Gastrocnemius medialis (tissue), 4 donors: ENCODE measurements at places on chromosomes 7 and 10.
A peak's percentile ranks its signal among the peaks of the same experiment; 100 is the strongest.

GRCh38 chr10:95395947-95396449 is 105.2 kb upstream of the PDLIM1 start:
- DNase-seq, result peak; percentile 41

- DNase-seq, result no peak
Measured at GRCh38 chr7:19249281-19249680, 104.1 kb upstream of the FERD3L start.

- DNase-seq, result no peak
Measured at GRCh38 chr10:2986391-2986801, 81.0 kb upstream of the PFKP start.

- DNase-seq, result no peak
Measured at GRCh38 chr10:130387936-130388580, 251.9 kb downstream of the GLRX3 start.

GRCh38 chr7:70298780-70299471 is 700.7 kb downstream of the AUTS2 start:
- no peak for DNase-seq

GRCh38 chr7:68399991-68400590 is 1198.2 kb upstream of the AUTS2 start:
- DNase-seq, result no peak

GRCh38 chr10:3340127-3340730 is 167.6 kb upstream of the PITRM1 start:
- no peak for DNase-seq

GRCh38 chr10:35795131-35795824 is 153.2 kb upstream of the FZD8 start:
- no peak for DNase-seq

- DNase-seq, result peak; percentile 23
Measured at GRCh38 chr7:98878365-98879197, at the start of gene TRRAP. TRRAP (plus strand) TSS chr7:98878532; CDS start chr7:98881151, 2,619 bp downstream.

DNA sequence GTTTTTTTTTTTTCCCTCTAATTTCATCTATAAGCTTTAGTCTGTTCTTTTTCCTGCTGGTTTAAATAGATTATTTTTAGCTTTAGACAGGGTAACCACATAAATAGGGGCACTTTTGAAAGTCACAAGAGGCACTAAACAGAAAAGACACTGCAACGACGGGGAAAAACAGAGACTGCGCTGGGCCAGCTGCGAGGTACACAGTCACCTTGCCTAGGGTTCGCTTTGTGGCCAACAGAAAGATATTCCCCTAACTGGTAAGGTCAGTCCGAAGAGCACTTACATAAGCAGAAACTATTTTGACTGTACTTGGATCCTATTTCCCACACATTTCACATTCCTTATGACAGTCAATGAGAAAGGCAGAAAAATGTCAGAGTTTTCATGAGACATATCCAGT is 175.6 kb upstream of the PHF14 start:
- no peak for DNase-seq

DNA sequence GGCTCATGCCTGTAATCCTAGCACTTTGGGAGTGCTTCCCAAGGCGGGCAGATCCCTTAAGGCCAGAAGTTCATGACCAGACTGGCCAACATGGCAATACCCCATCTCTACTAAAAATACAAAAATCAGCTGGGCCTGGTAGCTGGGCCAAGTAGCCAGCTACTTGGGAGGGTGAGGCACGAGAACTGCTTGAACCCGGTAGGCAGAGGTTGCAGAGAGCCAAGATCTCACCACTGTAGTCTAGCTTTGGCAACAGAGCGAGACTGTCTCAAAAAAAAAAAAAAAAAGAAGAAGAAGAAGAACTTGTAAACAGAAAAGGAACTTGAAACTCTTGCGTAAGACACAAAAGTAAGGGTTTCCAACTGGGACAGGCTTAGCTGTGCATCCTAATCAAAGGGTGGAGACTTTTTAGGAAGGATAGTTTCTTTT is 5.6 kb upstream of the IFIT2 start:
- DNase-seq, result peak; percentile 85

- no peak for DNase-seq
Measured at GRCh38 chr10:102401342-102401654, 5.8 kb downstream of the NFKB2 start.

- DNase-seq, result no peak
Measured at GRCh38 chr7:87580636-87581035, 20.0 kb downstream of the ABCB1 start.

- DNase-seq, result no peak
Measured at GRCh38 chr10:60497364-60497763, 107.7 kb upstream of the ANK3 start.

- no peak for DNase-seq
Measured at GRCh38 chr10:27986821-27987220, 12.1 kb downstream of the ODAD2 start.

GRCh38 chr7:69630292-69630691 is 32.0 kb downstream of the AUTS2 start:
- no peak for DNase-seq

DNA sequence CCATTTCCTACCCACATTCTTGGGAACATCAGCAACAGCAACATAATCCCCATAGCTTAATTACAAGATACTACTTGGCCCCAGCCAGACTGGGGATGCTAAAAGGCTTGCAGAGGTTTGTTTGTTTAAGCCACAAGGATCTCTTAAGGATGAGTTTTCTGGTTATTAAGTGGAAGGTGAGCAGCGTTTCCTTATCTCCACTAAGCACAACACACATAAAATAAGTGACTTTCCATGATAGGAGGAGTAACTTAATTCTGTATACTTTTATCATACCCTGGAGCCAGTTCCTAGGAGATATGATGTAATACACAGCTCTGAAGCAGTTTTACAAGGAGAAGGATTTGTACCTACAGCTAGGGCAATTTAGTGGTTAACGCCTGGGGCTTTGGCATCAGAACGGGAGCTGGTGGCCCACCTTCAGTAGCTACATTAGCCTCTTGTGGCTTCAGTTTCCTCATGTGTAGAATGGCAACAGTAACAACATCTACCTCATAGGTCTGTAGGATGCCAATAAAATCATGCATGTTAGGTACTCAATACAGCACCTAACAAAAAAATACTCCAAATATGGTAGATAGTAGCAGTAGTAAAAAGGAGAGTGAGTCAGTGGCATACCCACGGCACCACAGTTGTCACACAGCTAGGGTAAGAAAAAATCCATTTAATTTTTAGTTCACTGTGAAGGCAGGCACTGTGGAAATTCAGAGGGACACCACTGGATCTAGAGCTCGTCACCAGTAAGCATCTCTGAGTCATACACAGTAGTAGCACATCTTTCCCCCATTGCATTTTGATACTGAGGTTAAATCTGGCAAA is 55.2 kb downstream of the DOCK4 start:
- DNase-seq, result no peak

GRCh38 chr10:11401264-11402235 is 209.9 kb downstream of the USP6NL start:
- no peak for DNase-seq

DNA sequence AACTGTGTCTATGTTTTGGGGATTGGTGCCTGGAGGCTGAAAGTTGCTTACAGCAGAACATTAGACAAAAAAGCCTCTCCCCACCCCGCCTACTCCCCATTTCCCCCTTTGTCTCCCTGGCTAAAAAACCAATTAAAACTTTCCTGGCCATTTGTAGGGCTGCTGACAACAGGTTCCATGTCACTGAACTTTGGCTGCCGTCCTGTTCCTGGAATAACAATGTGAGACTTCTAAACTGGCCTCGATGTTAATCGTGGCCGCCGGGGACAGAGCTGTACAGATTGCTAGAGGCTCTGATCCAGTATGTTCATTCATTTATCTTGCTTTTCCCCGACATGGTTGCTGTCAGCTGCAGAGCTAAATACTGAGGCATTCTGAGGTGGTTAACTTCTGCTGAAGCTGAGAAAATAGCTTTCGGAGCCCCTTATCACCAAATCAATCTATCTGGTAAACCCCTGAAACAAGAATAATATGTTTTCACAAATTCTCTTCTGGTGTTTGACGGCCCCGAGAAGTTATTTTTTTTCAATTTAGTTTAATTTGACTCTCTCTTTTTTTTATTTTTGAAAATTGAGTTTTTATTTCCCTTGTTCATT is 271.6 kb downstream of the GFRA1 start:
- no peak for DNase-seq

DNA sequence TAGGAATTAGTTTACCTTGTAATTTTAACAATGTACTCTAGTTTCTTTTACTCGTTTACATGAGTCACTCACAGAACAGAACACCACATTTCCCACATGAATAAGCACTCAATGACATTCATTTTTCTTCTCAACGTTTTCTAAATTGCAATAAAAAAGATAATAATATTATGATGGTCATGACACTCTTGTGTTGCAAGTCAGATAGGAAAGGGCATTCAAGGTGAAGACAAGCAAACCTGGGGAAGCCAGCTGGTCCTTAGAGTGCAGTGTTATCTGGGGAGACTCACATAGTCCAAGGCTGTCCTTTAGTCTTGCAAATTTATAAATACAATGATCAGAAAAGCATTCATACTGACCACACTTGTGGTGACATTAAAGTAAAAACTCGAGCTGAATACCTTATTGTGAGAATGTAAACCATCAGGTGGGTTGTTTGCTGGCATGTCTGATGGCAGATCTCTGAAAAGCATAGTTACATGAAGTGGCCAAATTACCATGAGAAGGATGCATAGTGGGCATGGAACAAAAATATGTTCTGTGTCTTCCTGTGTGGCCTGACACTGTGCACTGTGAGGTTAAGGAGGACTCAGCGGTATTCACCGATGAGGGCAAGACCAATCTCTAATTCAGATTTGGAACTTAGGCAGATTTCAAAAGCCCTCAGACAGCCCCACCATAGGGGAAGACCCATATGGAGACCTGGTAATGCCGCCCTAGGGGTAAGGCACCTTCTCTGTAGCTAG is 158.9 kb upstream of the ASAH2 start:
- DNase-seq, result no peak

GRCh38 chr7:16571941-16572340 is 45.3 kb downstream of the LRRC72 start:
- DNase-seq, result no peak

DNA sequence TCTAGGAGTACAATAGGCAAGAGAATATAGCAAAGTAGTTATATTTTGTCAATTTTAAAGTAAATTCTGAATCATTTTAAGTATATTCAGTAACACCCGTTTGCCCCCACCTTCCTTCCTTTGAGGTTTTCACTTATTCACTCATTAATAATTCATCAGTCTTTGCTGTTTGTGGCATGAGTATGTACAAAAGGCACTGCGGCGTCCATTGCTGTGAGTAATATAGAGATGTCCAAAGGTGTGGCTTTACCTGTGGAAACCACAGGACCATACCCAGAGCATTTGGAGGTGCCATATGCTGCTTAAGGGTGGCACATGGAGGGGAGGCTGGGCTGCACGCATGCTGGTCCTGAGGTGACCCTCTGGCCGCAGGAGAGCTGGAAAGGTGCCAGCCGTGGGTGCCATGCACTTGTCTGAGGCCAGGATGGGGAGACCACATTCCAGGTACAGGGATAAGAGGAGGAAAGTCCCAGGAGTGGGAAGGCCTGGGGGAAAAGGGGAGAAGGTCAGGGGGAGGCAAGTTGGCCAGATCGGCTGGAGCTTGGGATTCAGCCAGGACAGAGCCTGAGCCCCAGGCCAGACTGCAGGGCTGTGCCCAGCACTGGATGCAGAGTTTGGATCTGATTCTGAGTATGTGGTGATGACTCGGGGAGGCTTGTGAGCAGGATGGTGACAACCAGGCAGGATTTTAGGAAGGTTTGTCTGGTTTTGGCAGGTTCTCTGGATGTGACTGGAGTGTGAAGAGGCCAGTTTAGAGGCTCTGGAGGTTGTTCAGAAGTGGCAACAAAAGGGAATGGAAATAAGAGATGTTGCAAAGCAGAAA is 223.4 kb downstream of the MGMT start:
- DNase-seq, result no peak

DNA sequence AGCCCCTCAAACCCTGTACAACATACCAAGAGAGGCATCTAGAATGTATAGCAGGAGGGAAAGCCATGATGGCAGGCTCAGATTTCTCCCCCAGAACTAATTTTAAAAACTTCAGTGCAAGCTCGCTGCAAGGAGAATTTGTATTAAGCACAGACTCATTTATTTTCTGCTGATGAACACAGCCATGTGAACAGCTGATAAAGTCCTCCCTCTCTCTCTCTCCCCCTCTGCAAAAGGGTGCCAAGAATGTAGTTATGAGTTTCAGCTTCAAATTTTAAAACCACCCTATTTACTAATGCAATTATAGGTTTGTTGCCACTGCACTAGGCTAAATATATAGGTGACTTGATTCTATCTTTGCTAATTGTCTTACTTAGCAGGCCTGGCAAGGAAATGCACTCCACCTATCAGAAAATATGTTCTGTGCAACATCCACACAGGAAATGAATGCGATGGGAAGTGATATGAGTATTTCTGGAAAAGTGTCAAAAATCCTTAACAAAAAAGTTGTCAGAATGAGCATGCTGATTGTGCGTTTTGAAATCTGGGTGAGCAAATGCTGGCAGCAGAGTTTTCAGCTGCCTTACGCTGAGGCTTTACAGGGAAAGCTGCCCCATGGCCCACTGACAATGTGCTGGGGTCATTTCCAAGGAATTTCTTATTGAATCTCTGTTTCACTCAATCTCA is 43.4 kb upstream of the GHITM start:
- DNase-seq, result no peak

GRCh38 chr10:130341356-130341755 is 205.2 kb downstream of the GLRX3 start:
- DNase-seq, result no peak

GRCh38 chr7:4022265-4022664 is 659.8 kb upstream of the FOXK1 start:
- no peak for DNase-seq

- no peak for DNase-seq
Measured at GRCh38 chr10:87786421-87786820, 31.6 kb downstream of the ATAD1 start.

DNA sequence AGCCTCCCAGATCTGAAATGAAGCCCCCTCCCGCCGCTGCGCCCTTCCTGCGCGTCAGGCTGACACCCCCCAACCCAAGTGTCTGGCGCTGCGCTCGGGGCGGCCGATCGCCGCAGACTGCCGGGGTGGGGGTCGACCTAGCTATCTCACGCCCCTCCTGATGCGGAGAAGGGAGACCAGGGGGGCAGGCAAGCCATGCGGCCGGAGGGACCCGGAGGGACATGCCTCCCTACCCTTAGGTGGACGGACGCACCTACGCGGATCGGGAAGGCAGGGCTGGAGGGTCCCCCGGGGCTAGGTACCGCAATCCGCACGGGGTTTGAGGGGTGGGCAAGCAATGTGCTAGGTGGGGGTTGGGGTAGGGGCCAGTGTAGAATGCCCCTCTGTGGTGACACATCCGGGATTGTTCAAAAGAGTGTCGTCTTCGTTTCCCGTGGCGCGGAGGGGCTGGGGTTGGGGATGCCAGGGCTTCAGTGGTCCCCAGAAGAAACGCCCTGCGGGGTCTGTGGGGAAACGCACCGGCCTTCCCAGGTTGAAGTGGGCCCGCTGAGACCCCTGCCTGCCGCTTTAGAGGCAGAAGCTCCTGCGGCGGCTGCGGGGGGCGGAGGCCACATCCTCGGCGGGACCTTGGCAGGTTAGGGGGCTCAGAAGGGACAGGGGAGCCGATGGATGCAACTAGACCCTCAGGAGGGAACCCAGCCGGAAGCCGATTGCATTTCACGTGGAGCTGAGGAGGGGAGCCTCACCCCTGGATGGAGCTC is 913 bp downstream of the ADCYAP1R1 start:
- no peak for DNase-seq
